ENCODE measurements at places on chromosomes 2 and 18. TPM values are rescaled to one million over a fixed set of nuclear protein-coding genes. Genes with fewer than 3 reads are reported as not detected.

Gene DSC2
- polyA plus RNA-seq: 7.3 TPM

Gene TMEM18
- polyA plus RNA-seq: 32.6 TPM

DNA sequence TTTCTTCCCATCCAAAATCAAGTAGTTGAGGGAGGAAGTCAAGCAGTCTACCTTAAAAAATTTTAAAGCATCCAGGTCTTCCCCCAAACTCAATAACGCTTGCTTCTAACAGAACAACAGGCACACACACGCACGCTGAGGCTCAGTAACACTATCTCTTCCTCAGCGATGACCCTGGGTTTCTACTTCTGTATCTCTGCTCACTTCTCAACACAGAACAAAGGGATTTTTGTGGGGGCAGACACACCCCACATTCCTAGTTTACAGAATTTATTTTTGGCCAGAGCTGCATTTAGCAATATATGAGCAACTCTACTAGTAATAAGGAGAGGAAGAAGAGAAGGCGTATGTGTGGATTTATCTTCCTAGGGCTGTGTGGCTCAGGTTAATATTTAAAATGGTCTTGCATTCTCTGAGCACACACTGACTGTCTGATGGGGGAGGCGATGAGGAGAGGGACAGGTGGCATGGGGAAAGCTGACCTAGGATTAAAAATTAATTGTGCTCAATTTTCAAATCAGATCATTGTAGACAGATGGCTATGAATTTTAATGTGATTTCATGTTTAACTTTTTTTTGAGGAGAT lies 71.3 kb upstream of the PPM1B start:
- DNase-seq: no peak

- DNase-seq: peak; percentile 85
Measured at GRCh38 chr2:121530212-121530705, 421 bp upstream of the RNU4ATAC start.

- DNase-seq: no peak
Measured at GRCh38 chr2:134014196-134014960, 239.5 kb upstream of the MGAT5 start.

DNA sequence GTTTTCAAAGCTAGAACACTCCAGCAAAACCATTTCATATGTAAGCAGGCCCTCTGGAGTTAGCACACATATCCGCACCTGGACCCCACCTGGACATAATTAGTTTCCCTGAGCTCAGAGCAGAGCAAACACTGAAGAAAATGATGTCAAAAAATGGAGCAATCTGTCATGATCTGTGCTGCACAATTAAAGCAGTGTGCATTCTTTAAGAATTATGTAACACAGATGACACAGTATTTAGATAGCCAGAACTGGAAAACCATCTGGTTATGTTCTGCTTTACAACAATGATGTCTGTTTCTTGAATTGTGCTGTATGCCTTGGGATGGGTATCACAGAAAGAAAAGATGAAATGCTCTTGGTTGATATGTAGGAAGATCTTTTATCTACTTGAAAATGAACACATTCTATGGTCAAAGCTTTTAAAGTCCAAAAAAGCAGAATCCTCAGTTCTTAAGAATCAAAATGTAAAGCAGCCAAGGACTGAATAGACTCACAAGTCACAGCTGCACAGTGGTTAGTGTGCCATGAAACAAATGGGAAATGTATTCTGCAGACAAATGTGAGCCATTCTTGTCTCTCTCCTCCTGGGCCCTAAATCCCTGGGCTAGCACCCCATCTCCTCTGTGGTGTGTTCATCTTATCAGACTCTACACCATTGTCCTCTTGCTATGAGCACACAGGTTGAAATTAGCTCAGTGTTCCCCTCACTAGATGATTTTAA lies 36.8 kb downstream of the HRH4 start:
- DNase-seq: peak; percentile 13

- peak; percentile 53 for DNase-seq
Measured at GRCh38 chr18:5868218-5868854, 27.0 kb downstream of the TMEM200C start.

- no peak for DNase-seq
Measured at GRCh38 chr18:60162388-60162787, 210.2 kb downstream of the MC4R start.

DNA sequence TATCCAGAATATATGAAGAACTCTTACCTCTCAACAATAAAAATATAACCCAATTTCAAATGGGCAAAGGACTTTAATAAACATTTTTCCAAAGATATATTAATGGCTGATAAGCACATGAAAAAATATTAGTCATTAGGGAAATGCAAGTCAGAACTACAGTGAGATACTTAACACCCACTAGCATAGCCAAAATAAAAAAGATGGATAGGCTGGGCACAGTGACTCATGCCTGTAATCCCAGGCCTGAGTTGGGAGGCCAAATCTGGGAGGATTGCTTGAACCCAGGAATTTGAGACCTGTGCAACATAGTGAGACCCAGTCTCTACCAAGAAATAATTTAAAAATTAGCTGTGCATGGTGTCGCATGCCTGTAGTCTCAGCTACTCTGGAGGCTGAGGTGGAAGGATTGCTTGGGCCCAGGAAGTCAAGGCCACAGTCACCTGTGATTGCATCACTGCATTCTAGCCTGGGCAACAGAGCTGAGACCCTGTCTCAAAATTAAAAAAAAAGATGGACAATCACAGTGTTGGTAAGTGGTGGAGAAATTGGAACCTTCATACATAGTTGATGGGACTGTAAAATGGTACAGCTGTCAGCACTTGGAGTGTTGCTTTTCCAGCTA lies 25.1 kb downstream of the MARCHF7 start:
- DNase-seq: no peak

GRCh38 chr2:134027980-134028379 lies 225.9 kb upstream of the MGAT5 start:
- peak; percentile 1 for DNase-seq

GRCh38 chr2:10778724-10779115 lies 33.9 kb downstream of the PDIA6 start:
- no peak for DNase-seq
